IMR-90 (cell line): ENCODE measurements at places on chromosomes 3 and 15. TPM values are rescaled to one million over a fixed set of nuclear protein-coding genes. Genes with fewer than 3 reads are reported as not detected.

Gene GOLGA8Q
- polyA plus RNA-seq = 0.44 and 0.55 TPM in 2 replicates

Gene PLA2G4F
- polyA plus RNA-seq = not detected in 2 replicates

Gene P2RY13
- not detected in 2 replicates for polyA plus RNA-seq

Gene ITPKA
- polyA plus RNA-seq = 1.8 and 2.2 TPM in 2 replicates

Gene DNASE1L3
- not detected in 2 replicates for polyA plus RNA-seq
